ENCODE measurements at places on chromosomes 2 and 18.

DNA sequence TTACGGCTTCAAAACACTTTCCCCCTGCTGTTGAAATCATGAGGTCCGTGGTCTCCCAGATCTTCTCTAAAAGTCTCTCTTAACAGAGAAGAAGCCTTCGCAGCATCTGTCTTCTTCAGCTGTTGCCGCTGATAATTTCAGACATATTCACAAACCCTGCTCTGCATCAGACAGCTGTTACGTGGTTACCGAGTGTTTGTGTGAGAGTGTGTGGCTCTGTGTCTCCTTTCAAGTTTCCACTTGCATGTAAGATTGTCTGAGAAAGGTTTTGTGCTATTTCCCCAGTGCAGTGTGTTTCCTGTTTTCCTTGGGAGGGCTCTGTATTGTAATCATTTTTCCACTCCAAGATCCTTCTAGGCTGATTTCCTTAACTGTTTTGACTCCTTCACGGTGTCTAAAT lies 32.8 kb downstream of the MAIP1 start:
- no peak for DNase-seq

- no peak for DNase-seq
Observed at GRCh38 chr2:68732036-68732932, 2.3 kb upstream of the ARHGAP25 start.

- DNase-seq = no peak
Observed at GRCh38 chr18:58396966-58397365, 231.9 kb downstream of the ALPK2 start.

- DNase-seq = no peak
Observed at GRCh38 chr2:11571170-11571569, 37.3 kb downstream of the GREB1 start.

DNA sequence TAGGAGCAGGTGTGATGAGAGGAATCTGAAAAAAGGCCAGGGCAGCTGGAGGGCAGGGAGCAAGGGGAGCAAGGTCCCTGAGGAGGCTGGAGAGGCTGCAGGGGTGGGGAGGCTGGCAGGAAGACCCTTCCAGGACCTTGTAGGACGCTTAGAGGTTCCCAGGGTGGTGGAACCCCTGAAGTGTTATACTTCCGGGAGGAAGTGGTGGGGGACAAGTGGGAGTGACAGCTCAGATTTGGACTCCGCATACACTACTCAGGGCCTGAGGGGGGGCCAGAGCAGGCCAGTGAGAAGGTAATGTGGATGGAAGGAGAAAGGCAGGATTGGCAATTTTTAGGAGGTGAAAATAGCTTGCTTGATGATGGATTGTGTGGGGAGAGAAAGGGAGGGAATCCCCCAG lies 1.9 kb upstream of the NCAPH start:
- no peak for DNase-seq

DNA sequence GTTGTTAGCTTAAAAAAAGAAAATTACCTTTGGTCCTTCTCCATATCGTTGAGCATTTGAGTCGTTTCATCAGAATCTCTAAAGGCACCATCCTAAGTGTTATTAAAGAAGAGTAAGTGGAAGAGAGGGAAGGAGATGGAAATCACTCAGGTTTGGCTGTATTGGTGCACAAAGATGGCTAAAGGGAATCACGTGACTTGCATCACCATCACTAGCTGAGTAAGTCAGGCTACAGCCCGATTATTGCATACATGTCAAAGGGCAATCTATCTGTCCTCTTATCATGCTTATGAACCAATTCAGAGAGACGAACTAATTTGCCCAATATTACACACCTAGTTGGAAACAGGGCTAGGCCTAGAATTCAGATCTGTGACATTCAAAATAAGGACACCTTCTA lies 137.6 kb downstream of the CMPK2 start:
- DNase-seq = no peak

- no peak for DNase-seq
Observed at GRCh38 chr2:72031346-72032110, 116.1 kb downstream of the CYP26B1 start.

- DNase-seq = no peak
Observed at GRCh38 chr2:188477564-188478103, 186.0 kb downstream of the GULP1 start.

GRCh38 chr2:236156095-236156859 lies 11.9 kb downstream of the GBX2 start:
- DNase-seq = no peak

DNA sequence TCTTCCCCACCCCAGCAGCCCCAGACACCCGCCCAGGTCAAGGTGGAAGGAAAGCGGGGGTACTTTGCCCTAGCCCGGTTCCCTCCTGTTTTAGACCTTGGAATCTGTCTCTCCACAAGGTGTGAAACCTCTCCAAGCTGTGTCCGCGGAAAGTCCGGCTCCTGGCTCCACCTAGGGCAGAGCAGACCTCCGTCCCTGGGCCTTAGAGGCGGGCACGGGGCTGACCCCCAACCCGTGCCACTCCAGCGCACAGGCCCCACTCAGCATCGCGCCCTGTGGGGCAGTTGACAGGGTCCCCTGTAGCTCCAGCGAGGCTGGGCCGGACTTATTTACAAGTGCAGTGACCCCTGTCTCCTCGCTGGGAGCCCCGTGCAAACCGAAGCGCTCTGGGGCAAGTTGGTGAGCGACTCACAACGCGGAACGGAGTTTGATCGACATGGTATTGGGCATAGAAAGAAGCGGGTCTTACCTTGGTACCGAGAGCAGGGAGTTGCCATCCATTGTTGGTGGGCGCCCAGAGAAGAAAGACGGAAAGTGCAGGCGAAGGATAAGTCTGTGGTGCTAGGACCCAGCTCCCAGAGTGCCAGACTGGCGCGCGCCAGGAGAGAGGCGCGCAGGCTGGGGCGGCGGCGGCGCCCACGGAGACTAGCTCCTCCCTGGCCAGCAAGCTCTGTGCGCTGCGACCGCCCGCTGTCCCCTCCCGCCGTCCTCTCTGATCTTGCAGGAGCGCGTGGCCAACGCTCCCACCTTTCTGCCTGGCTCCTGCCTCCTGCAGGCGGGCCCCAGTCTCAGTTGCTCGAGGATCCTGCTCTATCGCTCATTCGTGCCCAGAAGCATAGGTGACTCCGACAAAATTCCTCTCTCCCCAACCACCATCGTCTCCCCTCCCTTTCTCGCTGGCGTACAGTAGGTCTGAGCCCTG lies at the start of gene SPHKAP:
Gene SPHKAP (minus strand): TSS at position 590 of the 922 bp plus-strand sequence. CDS start 89 bp downstream, at position 501.
- no peak for DNase-seq

- no peak for DNase-seq
Observed at GRCh38 chr2:143942486-143942885, 577.4 kb downstream of the ZEB2 start.

DNA sequence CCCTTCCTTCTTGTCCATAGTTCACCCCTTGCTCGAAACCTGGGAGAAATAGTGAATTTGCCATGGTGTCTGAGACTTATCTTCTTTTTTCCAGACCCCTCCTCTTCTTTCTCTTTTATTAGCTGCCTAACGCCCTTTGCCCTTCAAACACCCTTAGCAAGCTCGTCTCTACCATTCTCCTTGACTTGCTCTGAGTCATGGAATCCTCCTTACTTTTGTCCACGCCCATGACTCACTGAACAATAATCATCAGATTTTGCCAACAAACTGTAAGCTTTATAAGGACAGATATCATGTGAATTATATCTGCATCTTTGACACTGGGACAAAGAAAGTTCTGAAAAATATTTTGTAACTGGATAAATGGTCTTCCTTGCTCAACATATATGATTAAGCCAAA lies 67.1 kb upstream of the CNTNAP5 start:
- DNase-seq = no peak

- DNase-seq = no peak
Observed at GRCh38 chr2:105546628-105546974, 147.8 kb upstream of the FHL2 start.

GRCh38 chr2:69376403-69376802 lies 10.6 kb downstream of the GFPT1 start:
- no peak for DNase-seq

DNA sequence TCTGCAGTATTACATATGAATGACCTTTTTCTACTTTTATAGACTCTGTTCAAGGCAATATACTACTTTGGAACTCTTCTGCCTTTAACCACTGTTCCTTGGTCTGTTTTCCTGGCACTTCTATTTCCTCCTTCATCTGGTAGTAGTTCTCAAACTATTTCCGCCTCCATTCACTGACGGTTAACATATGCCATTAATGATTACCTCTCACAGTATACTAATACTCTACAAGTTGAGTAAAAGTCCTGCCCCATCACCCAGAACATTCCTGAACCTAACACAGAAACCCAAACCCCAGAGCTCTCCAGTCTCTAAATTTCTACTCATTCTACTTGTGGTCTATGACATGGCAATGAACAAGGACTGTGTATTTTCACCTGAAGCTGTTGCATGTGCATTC lies 4.5 kb downstream of the GFPT1 start:
- no peak for DNase-seq

DNA sequence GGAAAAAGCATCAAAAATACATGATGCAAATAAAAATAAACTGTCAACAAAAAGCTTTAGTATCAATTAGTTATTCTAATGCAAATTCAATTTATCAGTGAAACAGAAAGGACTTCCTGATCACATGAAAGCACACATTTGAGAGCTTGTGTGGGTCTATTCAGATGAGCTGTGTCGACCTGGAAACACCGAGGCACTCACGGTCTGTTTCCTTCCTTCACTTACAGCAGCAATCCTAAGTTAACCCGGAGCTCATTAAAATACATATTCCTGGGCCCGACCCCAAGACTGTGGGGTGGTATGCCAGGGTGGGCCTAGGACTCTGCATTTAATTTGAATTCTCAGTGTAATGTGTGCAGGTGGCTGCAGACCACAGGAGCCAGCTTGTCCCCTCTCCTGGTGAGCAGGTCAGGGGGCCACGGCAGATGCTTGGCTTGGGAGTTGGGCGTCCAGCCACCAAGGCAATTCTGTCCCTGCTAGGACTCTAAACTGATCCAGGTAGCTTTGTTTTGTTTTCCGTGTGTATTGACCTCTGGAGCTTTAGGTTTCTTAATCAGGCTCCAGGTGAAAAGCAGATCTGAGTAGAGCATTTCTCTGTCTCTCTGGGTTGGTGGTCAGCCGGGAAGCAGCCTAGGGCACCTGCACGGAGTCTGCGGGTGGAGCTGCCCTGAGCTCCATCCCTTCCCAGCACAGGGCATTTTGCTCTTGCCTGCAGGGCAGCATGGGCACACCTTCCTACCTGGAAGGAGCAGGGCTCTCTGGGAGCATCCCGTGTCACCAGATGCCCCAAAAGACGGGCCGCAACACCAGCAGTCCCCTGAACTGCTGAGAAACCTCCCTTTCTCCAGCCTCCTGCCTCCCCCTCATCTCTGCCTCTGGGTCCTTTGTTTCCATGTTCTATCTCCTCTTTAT lies 9.0 kb downstream of the MBP start:
- DNase-seq = no peak

- DNase-seq = no peak
Observed at GRCh38 chr2:24984912-24985311, 13.2 kb upstream of the DNAJC27 start.

- DNase-seq = no peak
Observed at GRCh38 chr2:61885896-61886603, 2.4 kb downstream of the CCT4 start.

DNA sequence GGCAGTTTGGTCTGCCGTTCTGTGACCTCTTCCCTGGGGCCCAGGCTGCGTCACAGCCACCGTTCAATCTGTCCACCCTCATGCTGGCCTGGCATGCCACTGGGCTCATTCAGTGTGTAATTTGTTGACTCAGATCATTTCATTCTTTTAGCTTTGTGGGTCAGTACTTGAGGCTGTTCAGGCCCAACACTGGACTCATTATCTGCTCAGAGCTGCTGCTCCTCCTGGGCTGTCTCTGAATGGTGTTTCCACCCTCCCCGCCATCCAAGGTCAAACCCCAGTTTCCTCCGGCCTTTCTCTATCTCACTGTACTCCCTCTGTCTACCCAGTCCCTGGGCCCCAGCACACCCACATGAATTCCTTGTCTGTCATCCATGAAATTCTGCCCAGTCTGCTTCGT lies 152.4 kb upstream of the NCK2 start:
- DNase-seq = no peak

GRCh38 chr2:102185347-102185746 lies 1.5 kb upstream of the IL1RL2 start:
- DNase-seq = no peak

- no peak for DNase-seq
Observed at GRCh38 chr2:223010641-223011040, 41.3 kb upstream of the KCNE4 start.

DNA sequence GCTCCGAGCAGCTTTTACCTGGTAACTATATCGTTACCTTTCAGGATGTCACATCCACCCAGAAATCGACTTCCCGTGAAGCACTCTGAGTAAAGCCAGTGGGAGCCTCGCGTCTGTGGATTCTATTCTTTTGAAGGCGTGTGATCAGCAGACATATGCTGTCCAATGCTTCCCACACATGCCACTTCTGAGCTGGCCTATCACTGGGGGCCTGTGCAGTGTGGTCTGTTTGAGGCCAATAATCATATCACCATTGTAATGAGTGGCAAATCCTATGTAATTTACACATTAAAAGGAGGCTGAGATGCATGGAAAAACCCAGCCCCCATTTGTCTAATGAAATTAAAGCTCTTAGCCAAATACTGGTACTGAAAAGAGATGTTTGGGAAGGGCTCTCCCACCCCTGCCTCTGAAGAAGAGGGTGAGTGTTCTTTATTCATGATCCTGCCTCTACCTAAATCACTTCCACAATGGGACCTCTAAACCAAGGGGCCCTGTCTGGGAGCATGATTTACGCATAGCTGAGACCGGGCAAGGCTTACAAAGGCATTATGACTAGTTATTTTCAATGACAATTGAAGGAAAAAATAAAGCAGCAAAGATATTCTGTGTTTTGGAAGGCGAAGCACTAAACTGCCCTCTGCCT lies 686.8 kb downstream of the ZEB2 start:
- DNase-seq = no peak

GRCh38 chr2:17164550-17164949 lies 353.7 kb downstream of the RAD51AP2 start:
- no peak for DNase-seq

DNA sequence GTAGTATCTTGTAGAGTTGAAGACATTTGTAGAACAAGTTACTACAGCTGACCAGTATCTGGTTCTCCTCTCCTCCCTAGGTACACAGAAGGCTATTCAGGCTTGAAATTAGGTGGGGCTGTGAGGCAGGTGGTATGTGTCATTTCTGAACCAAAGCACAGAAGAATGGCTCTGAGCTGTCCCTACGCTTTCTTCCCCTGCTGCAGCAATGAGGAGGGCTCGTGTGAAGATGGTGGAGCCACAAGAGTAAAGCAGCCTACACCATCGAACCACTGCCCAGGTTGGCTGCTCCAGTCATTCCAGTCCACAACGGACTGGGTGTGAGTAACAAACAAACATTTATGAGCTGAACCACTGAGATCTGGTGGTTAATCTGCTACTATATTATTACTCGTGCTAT lies 148.9 kb downstream of the DTNB start:
- DNase-seq = no peak

All from CD4-positive, alpha-beta T cell treated with Interleukin-21 for 1 hour (primary cell).